Activated CD4-positive, alpha-beta T cell treated with anti-CD3 and anti-CD28 coated beads for 24 hours (primary cell): ENCODE measurements at places on chromosomes 5 and 9.

DNA sequence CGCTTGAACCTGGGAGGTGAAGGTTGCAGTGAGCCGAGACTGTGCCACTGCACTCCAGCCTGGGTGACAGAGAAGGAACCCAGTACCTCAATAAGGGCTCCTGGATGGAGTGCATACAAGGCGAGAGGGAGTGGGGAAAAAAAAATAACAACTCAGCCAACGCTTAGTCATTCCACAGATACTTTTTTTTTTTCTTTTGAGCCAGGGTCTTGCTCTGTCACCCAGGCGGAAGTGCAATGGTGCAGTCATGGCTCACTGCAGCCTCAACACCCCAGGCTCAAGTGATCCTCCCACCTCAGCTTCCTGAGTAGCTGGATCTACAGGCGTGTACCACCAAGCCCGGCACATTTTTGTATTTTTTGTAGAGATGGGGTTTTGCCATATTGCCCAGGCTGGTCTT lies 59.5 kb upstream of the GGTA1 start:
- no peak for DNase-seq

DNA sequence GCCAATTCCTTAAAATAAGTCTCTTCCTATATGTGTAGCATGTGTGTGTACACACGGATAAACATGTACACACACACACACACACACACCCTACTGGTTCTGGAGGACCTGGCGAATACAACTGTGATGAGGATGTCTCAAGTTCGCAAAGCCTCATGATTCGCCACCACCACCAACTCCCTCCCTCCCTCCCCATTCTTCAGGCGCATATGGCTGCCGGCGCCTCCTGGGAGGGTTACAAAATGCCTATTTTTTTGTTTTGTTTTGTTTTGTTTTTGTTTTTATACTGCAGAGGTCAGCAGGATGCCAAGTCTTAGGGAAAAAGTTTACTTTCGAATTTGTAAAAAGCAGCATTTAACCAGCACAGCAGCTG lies 88.0 kb downstream of the DAP start:
- DNase-seq, result no peak

DNA sequence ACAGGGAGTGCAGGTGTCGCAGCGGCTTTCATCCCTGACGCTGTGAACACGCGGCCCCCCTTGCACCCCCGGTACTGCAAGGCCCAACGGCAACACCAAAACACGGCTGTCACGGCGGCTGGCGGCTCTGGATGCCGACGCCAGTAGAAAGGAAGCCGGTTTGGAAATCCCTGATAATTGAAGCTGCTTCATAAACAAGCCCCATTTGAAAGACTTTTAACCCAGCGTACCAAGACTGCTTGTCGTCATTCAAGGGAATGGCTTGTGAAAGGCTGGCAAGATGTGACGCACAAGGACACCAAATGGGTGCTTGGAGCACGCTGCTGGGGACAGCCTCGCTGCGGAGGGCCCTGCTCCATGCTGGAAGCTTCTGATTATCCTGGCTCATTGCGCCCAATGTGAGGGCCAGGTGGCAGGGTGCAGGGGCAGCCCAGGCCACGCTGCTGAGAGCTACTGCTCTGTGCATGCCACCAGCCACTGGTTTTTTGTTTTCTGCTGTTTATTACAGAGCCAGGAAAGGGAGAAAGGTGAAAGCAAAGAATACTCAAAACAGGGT lies 63.1 kb downstream of the GTF3C4 start:
- no peak for DNase-seq

GRCh38 chr5:168713051-168713450 lies 133.9 kb upstream of the PANK3 start:
- no peak for DNase-seq

- DNase-seq, result no peak
Observed at GRCh38 chr5:73443829-73444498, 4.6 kb downstream of the FOXD1 start.

- DNase-seq, result no peak
Observed at GRCh38 chr9:4927701-4928100, 57.4 kb upstream of the JAK2 start.

DNA sequence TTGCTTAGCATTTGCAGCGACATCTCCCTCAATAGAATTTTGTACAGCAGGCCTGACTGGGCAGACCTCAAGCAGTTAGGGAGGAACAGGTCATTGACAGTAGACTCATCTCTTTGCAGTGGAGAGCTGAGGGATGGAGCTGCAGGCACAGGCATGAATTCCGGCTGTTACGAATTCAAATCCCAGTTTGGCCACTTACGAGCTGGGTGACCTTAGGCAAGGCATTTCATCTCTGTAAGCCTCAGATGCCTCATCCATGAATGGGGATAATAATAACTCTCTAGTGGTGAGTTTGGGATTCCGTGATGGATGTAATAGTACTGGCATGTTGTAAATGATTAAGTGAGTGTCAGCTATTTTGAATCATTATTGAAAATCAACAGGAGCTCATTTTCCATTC lies 195.3 kb downstream of the SEMA6A start:
- DNase-seq, result no peak

DNA sequence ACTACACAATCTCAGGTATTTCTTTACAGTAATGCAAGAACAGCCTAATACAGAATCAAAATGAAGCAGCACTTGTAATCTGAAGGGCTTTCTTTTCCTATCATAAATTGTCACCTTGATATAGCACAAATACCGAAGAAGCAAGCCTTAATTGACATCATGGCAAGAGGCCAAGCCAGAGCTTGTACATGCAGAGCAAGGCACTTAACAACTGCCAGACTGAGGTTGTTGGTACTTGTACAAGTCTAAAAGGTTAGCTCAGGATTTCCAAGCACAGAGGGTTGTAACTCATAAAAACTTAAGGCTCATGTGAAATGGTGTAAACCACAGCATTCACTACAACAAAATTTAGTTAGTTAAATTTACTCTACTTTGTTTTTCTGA lies 158.8 kb upstream of the SPEF2 start:
- no peak for DNase-seq

GRCh38 chr9:126531035-126531571 lies 82.6 kb upstream of the LMX1B start:
- no peak for DNase-seq

- DNase-seq, result no peak
Observed at GRCh38 chr9:27569406-27569805, 3.9 kb downstream of the C9orf72 start.

GRCh38 chr5:157877821-157878220 lies 18.9 kb upstream of the CLINT1 start:
- no peak for DNase-seq

GRCh38 chr9:96758845-96759673 lies 18.8 kb downstream of the ZNF510 start:
- no peak for DNase-seq

GRCh38 chr5:115335301-115335700 lies 38.8 kb upstream of the CCDC112 start:
- DNase-seq, result no peak

DNA sequence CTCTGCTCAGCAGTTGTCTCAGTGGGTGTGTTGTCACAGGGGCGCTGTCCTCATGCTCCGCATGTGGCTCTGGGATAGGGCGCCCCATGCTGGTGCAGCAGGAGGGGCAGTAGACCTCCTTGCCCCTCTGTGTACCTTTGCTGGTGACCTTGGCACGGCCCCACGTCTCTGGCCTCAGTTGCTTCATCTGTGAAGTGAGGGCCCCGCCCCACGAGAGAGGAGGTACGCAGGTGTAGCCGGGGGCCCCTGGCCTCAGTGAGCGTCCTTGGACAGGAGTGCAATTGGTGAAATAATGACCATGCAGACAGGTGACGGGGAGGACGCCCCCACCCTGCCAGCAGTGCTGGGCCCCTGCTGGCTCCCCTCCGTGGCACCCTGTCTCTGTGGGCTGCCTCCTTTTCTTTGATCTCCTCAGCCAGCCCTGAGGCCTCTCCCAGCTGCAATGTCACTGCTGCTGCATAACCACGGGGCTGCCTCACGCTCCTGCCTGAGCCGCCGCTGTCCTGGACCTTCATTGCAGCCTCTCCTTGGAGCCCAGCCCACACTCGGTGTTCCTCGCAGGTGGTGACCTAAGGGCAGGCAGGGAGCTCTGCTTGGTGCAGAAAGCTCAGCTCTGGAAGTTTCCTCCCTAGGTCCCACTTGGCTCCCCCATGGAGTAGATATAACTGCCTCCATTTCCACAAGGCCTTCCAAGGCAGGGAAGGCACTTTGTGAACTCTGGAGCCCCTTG lies 57.3 kb downstream of the PHF2 start:
- DNase-seq, result no peak

GRCh38 chr9:111056538-111056937 lies 18.3 kb upstream of the LPAR1 start:
- DNase-seq, result no peak

DNA sequence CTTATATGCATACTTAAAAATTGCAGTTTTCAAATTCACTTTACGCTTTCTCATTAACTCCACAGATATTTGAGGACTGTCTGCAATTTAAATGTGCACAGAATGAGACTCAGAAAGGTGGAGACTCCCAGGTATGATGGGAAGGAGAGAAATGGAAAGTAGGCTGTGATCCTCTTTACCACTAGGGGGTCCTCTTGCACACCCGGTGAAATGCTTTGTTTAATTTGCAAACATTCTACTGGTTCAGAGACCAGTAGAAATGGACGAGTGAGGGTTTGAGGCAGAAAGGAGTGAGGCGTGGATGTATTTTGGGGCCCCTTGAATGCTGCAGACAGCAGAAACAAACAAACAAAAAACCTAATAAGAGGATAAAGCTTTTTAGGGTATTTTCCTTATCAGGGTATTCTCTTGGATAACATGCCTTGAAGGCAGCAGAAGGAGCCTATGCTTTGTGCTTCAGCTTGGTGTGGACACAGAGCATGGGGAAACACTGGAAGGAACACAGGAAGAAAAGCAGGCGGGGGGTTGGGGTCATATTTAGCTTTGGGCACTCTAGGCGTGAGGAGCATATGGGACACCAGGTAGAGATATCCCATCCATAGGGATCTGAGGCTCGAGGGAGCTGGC lies 410.1 kb downstream of the DMRT2 start:
- DNase-seq, result no peak

- DNase-seq, result no peak
Observed at GRCh38 chr5:139391570-139392323, 2.0 kb upstream of the MZB1 start.

GRCh38 chr5:135193213-135194125 lies 159.4 kb upstream of the PITX1 start:
- no peak for DNase-seq

DNA sequence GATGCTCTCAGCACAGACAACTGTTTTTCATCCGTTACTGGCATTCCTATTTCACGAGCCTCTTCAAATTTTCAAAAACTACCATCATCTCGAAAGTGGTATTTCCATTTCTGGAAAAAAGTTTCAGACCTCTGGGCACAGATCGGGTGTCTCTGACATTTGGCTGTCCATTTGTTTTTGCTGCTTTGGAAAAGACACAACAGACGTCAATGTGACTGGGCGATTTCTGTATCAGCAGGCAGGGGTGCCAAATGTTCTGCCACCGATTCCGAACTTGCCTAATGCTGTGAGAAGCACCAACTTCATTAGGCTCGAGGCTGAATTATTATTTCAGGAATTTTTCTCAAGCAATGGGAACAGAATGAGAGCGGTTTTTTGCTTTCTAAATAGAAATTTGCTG lies 105.6 kb downstream of the ARSB start:
- DNase-seq, result no peak

- DNase-seq, result no peak
Observed at GRCh38 chr9:137221095-137221505, 940 bp downstream of the RNF208 start.

DNA sequence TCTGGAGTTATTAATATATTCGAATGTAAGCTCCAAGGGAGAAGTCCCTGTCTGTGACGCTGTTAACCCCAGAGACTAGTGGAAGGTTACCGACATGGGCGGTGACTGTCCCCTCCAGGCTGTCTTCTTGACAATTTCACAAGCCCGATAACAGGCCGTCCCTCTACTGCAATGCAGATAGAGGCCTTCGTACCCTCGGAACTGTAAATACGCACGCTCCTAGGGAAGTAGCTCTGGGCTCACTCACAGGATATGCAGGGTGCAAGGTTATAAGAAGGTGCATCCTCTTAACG lies 680 bp upstream of the RFK start:
- DNase-seq, result peak; percentile 22

GRCh38 chr9:129496473-129497004 lies 124.4 kb downstream of the C9orf50 start:
- DNase-seq, result peak; percentile 80

GRCh38 chr9:137190315-137190856 lies 1.9 kb downstream of the SSNA1 start:
- no peak for DNase-seq

DNA sequence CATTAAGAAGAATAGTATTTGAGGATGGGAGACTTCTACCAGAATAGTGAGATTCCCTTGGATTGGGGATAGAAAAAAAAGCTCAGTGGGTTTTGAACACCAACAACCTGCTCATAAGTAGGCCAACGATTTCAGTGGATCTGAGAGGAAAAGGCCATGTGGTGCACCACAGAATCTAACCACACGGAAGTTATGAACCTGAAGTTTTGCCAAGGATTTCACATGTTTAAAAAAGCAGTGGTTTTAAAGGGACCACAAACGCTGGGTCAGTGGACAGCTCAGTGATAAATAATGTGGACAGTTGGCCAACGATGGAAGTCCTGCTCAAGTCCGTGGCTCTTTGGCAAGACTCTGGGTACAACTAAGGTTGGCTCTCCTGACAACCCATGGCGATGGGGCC lies 107.2 kb upstream of the TXNDC8 start:
- DNase-seq, result no peak

DNA sequence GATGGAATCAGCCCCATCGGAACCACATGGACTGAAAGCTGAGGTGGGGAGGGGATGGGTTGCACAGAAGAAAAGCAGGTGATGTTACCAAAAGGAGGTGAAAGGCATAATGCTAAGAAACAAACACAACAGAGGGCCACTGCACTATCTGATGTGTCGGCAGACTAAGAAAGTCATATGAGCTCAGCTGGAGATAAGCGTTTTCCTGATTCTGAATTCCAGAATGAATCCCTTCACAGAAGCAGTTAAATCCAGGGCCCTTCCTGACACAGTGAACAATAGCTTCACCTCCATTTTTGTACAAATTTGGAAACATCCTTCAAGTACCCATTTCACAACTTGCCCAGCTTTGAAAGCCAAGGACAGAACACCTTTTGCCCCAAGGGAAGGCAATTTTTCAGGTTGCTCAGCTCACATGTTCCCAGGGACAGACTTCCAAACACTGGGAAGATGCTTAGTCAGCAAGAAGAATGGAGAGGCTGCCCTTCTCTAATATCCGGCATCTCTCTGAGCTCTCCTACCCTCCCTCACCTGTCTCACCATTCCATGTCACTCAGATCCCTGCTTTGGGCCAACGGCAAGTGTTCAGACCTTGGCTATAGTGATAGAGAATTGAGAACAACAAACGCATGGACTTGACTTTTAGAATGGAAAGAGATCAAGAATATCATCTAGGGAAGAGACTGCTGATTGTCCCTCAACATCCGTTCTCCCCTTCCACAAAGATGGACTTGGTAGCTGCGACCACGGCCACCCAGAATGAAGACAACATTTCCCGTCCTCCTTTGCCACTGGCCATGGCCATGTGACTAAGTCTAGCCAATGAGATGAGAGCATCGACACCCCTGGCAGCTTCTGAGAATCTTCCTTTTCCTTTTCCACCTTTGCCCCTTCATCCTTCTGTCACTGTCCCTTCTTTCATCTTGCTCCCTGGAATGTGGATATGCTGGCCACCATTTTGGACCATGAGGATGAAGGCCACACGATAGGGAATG lies 68.6 kb upstream of the IL17B start:
- DNase-seq, result no peak
